ENCODE measurements at places on chromosomes 6 and 20. TPM values are rescaled to one million over a fixed set of nuclear protein-coding genes. Genes with fewer than 3 reads are reported as not detected.

DNA sequence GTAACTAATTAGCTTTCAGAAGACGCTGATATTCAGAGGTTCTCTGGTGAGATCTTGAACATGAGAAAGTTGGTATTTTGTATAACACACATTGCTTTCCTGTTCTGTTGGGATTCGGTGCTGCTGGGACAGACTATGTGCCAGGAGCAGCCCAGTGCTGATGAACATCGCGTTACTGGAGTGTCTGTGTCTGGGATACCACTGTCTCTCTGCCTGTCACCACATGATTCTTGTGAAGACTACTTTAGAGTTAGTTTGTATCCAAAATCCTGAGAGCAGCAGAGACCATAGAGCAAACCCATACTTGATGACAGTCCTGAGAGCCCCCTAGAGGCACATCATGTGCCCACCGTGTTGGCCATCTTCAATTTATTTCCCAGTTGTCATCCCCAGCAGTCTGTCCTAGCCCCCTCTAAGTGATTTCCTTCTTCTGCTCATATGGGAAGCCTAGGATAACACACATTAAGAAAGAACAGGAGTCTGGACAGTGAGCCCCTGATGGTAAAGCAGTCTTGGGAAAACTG lies 41.8 kb upstream of the TINAG start:
- DNase-seq: no peak

DNA sequence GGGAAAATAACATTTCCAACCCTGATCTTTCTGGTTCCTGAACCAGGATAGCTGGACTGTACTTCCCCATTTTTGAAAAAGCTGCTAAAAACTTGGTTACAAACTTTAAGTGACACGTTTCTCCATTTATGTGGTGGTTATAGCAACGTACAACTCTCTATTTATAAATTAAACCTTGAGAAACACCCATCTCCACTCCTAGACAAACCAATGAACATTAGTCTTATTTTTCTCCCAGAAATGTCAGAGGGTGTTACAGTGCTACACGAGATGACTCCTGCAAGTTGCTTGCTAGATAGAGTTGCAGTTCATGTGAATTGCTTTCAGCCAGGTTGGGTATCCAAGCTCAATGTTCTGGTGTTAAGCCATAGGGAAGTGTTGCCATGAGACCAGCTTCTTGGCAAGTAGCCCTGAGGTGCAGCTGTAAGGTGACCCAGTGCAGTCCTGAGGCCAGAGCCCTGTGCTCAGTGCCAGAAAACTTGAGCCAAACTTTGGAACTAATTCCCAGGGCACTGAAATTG lies 51.3 kb upstream of the REV3L start:
- no peak for DNase-seq

NOX3 gene
- not detected for total RNA-seq

DNA sequence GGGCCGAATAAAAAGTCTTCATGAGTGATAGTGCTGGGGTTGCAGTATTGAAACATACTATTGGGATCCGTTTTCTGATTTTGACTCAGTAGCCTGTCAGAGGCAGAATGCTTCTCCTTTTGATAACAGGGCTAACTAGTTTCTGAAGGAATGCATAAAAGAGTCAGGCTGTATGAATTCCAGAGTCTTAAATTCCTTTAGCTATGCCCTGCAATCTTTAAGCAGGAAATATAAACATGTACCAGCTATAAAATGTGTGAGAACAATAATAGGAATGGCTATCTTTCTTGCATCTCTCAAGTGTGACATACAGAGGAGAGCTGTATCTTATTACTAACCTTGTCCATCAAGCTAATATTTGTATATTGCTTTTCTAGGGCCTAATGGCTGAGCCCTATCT lies 917.1 kb downstream of the KIF16B start:
- DNase-seq: no peak

TSHZ2 gene
- not detected for total RNA-seq

SCGN gene
- not detected for total RNA-seq

OR2J3 gene
- not detected for total RNA-seq

LRRN4 gene
- not detected for total RNA-seq

DNA sequence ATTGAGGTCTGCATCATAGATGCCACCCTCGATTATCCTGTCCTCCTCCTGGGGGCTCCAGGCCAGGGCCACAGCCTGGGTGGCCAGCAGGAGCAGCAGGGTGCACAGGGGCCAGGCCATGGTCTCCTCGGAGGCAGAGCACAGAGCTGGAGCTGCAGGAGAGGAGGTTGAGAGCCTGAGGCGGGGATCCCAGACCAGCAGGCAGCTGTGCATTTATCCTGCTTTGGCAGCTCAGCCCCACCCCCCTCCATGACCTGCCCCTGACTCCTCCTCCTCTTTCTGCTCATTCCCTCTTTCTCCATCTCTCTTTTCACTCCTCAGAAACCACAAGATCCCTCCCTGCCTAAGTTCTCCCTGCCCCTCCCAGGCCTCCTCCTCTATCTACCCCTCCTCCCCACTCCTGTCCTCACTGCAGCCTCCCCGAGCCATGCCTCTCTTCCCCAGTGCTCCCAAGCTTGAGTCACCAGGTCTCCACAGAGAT lies at the start of gene CST2:
Gene CST2, minus strand, starts transcription at position 189 of the 481 bp plus-strand sequence. Its CDS starts 69 bp downstream, at position 120.
- DNase-seq: no peak

GRCh38 chr6:98808541-98809210 lies 25.7 kb upstream of the POU3F2 start:
- DNase-seq: no peak

DNA sequence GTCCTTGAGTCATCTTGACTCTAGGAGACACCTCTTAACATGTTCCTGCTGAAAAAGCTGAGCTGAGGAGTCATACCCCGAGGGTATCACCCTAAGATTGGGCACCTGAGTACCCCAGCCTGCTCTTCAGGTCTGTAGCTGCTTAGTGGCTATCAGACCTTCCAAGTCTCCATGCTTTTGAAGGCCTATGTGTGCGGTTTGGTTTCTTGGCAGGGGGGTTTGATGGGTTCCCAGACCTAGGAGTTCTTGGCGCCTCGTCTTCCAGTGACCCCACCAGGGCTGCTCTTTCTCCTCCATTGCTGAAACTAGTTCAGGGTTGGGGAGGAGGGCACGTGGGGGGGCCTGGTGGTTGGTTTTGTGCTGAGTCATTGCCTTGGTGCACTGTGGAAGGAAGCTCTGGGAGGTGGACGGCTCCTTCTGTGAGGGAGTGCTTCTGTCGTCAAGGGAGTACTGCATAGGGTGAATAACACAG lies 20.1 kb downstream of the IGF2R start:
- DNase-seq: no peak

- DNase-seq: no peak
Measured at GRCh38 chr6:148716811-148717210, 30.0 kb upstream of the UST start.

GRCh38 chr20:23966927-23967615 lies 21.5 kb downstream of the GGTLC1 start:
- no peak for DNase-seq

- no peak for DNase-seq
Measured at GRCh38 chr6:169167581-169168301, 85.9 kb downstream of the THBS2 start.

- no peak for DNase-seq
Measured at GRCh38 chr6:79071547-79071946, 6.5 kb downstream of the PHIP start.

PLCB1 gene
- total RNA-seq: 66.0 TPM

GRCh38 chr6:23498013-23498412 lies 628.0 kb upstream of the NRSN1 start:
- no peak for DNase-seq

NXT1 gene
- total RNA-seq: 62.7 TPM

CD83 gene
- total RNA-seq: 1.7 TPM

GRCh38 chr6:40274058-40274457 lies 313.1 kb downstream of the LRFN2 start:
- no peak for DNase-seq

DNA sequence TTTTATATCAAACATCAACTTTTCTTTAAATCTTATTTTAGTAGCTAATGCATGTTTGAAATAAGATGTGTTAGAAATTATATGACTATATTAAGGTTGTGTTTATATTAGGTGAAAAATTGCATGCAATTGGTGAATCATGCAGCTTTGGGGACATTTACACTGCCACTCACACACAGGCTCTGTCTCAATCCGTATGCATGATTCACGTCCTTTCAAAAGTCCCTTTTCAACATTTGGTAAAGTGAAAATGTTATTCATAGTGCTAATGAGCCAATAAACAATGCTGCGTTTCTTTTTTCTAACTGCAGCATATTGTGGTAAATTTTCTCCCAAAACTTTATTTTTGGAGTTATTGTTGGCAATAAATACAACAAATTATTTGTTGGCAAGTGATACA lies 198.0 kb downstream of the FUT9 start:
- DNase-seq: no peak

TFAP2A gene
- total RNA-seq: 14.2 TPM

GRCh38 chr6:52362443-52363227 lies 684 bp downstream of the PAQR8 start:
- no peak for DNase-seq

GRCh38 chr6:152026291-152026690 lies 218.8 kb downstream of the ESR1 start:
- DNase-seq: no peak

PRSS16 gene
- total RNA-seq: 4.1 TPM

- no peak for DNase-seq
Measured at GRCh38 chr6:31474871-31475286, 23.1 kb upstream of the MICB start.

DNA sequence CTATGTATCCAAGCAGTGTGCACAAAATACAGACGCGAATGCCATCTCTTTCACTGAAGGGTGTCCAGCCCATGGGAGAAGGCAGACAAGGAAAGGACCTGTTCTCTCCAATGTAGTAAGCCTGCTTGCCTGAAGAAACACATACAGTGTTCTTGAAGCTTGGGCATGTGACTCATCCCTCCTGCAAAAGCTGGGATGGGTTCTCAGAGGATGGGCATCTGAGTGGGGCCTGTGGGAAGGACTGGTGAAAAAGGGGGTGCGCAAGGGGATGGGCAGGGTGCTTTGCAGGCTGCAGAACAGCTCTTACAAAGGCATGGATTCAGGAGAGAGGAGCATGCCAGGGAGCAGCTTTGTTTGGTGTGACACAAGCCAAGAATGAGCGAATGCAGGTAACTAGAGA lies 128.1 kb downstream of the FYN start:
- no peak for DNase-seq

- no peak for DNase-seq
Measured at GRCh38 chr6:44858998-44859397, 469.1 kb upstream of the RUNX2 start.

GRCh38 chr6:126913651-126914050 lies 204.8 kb upstream of the RSPO3 start:
- DNase-seq: no peak

DNA sequence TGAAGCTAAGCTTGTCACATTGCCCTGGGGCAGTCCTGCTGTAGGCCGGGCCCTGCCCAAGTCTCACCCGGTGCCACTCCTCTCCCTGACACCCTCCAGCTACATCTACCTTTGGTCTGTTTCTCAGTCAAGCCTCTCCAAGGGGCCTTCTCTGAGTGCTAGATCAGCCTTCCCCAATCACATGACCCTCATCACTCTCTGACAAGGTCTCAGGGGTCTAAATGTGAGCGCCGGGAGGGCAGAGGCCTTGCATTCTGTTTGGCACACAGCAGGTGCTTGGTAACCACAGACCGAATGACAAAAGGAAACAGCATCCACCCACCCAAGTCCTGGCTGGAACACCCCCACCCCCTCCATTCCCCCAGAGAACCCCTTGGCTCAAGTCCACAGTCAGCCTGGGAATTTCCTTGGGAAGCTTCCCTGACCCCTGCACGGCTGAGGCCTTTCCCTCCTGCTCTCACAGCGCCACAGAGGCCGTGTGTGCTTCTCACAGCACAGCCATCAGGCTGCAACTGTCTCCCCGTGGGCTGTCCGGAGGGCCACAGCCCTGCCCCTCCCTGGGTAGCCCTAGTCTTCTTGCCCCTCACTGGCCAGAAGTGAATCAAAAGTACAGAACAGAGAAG lies 32.9 kb downstream of the PKIG start:
- no peak for DNase-seq

GRCh38 chr20:41162396-41162795 lies 25.1 kb downstream of the PLCG1 start:
- DNase-seq: no peak

GRCh38 chr20:41398408-41398807 lies 31.8 kb upstream of the EMILIN3 start:
- DNase-seq: no peak

HDGFL1 gene
- not detected for total RNA-seq

All from NCI-H460 (cell line).